ENCODE measurements at places on chromosomes 7 and 10. TPM values are rescaled to one million over a fixed set of nuclear protein-coding genes. Genes with fewer than 3 reads are reported as not detected.

- DNase-seq, result no peak
- no peaks in the 10 kb centered on the region for H3K36me3 ChIP-seq
- no peaks in the 10 kb centered on the region for H3K4me1 ChIP-seq
- H3K27me3 ChIP-seq, result no peaks in the 10 kb centered on the region
- no peak overlapping the region for H3K27ac ChIP-seq
Observed at GRCh38 chr7:64653721-64654401, 12.1 kb upstream of the ZNF107 start.

DNA sequence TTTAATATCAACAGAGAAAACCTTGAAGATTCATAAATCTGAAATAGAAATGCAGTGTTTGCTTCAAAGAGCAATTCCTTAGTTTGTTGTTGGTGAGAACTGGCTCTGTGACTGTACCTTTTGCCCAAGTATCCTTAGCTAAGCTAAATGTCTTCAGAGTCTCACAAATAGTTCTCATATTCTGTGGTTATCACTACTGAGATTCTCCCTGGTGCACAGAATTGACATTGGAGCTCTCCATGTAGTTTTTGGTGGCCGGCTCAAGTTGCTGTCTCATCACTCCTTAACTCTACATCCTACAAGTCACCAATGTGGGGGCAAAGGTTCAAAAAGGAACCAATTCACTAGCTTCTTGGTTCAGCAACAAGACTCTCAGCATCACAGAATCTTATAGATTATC is 780.3 kb downstream of the LRMDA start:
- H3K27ac ChIP-seq, result no peak overlapping the region
- DNase-seq, result no peak
- no peaks in the 10 kb centered on the region for H3K27me3 ChIP-seq
- H3K36me3 ChIP-seq, result no peaks in the 10 kb centered on the region
- H3K4me1 ChIP-seq, result no peaks in the 10 kb centered on the region

DNA sequence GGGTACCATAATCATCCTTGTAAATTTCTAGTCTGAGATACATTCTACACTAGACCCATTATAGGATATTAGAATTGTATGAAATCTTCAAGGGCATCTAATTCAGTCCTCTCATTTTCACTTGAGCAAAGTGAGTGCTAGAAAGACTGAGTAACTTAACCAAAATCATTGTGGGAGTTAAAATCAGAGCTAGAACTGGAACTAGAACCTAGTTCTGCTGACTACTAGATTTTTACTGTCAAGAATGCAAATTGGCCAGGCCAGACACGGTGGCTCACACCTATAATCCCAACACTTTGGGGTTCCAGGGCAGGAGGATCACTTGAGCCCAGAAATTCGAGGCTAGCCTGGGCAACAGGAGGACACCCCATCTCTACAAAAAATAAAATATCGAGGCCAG is 53.9 kb downstream of the ADD3 start:
- H3K4me3 ChIP-seq, result no peak overlapping the region
- no peaks in the 10 kb centered on the region for H3K36me3 ChIP-seq
- H3K27ac ChIP-seq, result no peak overlapping the region
- no peak for DNase-seq

Gene WASHC2A
- total RNA-seq, result 98.8 TPM

DNA sequence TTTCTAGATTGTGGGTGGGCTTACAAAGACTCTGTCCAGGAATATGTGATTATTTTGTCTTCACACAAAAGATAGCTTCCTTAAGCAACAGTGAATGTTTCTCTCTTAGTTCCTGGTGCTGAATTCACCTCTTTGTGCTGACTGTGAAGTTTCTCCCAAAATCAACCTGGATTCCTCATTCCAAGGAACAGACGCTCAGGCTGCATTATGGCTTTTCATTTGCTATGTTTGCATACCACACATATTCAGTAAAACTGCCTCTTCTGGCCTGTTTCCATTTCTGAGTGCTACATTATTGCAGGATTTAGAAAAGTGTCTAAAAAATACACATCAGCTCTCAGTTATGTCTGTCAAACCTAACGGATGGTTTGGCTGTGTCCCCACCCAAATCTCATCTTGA is 21.5 kb downstream of the MACROH2A2 start:
- no peak overlapping the region for H3K4me3 ChIP-seq
- DNase-seq, result no peak
- H3K27ac ChIP-seq, result no peak overlapping the region
- no peaks in the 10 kb centered on the region for H3K36me3 ChIP-seq

- DNase-seq, result no peak
- no peaks in the 10 kb centered on the region for H3K36me3 ChIP-seq
- no peak overlapping the region for H3K27ac ChIP-seq
- H3K27me3 ChIP-seq, result no peaks in the 10 kb centered on the region
Observed at GRCh38 chr7:11648101-11648500, 183.9 kb downstream of the THSD7A start.

DNA sequence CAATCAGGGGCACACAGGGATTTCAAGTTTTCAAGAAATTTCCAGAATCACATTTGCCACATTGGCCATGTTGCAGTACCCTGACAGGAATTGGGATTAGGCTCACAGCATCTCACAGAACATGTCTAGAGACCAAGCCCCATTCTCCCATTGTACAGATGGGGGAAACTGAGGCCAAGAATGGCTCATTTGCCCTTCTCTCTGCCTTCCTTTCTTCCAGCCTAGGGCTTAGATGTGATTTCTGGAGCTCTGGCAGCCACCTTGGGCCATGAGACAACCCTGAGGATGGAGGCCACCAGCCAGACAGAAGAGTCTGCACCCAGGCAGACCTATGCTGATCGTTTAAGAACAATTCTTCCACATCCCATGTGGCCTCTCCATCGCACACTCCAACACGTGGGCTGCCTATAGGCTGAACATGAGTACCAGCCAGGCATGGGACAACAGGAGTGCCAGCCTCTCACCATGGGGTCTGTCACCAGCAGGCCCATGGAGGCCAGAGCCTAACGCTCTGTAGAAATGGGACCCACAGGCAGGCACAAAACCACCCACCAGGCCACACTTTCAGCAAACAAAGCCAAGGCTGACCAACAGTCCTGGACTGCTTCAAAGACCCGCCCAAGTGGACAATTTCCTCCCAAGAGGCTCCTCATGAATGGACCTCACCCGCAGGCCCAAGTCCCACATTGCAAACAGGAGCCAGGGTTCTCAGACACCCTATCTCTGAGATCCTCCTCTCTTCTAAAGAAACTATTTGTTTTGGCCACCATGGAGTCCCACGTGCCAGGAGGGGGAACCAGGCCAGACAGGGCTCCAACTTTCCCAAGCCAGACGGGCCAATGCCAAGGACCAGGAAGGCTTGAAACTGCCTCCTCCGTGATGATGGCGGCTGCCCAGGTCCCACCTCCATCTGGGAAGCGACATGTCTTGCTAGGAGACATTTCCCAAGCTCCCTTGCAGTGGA is 20.7 kb downstream of the PDGFA start:
- DNase-seq, result peak; percentile 93
- no peaks in the 10 kb centered on the region for H3K27me3 ChIP-seq
- H3K4me1 ChIP-seq, result no peaks in the 10 kb centered on the region
- peaks cover 56% of the 10 kb centered on the region for H3K36me3 ChIP-seq
- H3K27ac ChIP-seq, result no peak overlapping the region

DNA sequence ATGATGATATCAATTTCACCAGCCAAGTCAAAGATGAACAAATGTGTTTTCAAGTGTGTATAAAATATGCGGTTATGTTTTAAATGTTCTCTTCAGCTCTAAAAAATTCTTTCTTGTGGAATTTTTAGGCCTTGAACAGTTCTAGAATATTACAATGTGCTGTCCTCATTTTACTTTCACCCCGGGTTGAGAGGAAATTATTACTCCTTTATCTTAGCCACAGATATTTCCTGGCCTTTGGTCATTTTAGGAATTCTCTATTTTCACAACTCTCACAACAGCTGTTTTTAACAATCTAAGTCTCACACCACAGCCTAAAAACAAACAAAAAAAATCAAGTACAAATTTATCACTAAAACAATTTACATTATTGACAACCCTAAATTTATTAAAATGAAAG is 112.2 kb upstream of the HGF start:
- no peak overlapping the region for H3K4me3 ChIP-seq
- no peak for DNase-seq
- H3K36me3 ChIP-seq, result no peaks in the 10 kb centered on the region
- H3K27me3 ChIP-seq, result no peaks in the 10 kb centered on the region
- H3K27ac ChIP-seq, result no peak overlapping the region

- H3K27ac ChIP-seq, result no peak overlapping the region
- no peak for DNase-seq
- H3K36me3 ChIP-seq, result no peaks in the 10 kb centered on the region
- no peaks in the 10 kb centered on the region for H3K4me1 ChIP-seq
- no peak overlapping the region for H3K4me3 ChIP-seq
Observed at GRCh38 chr10:42744134-42744701, 38.4 kb upstream of the BMS1 start.

DNA sequence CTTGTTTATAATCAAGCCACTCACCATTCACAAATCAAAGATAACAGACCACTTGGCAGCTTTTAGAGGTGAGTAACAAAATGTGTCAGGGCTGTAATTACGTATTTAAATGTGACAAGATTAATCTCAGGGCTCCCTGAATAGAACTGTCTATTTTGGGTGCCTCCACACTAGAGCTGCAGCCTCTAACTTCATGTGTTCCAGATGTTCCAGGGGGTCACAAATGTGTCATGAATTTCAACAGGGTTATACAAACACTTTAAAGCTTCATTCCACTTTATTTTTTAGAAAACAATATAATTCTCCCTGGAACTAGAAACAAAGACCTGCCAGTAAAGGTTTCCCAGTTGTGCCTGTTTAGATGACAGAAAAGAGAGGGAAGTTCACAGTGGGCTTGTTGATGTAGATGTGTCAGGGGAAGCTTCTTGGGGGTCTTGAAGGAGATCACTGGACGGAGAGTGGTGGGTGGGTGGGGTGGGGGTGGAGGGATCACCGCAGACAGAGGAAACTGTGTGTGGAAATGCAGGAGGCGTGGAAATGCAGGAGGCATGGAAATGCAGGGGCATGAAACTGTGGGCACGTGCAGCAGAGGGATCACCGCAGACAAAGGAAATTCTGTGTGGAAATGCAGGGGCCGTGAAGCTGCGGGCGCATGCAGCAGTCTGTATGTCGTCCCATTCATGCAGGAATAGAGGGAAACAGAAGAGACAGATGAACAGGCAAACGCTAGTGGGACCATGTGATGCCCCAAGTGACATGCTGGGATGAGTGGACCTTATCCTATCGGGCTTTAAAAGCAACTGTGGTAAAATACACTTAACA is 42.0 kb upstream of the TRIL start:
- DNase-seq, result no peak
- peaks cover 40% of the 10 kb centered on the region for H3K27me3 ChIP-seq
- no peaks in the 10 kb centered on the region for H3K36me3 ChIP-seq
- H3K4me3 ChIP-seq, result no peak overlapping the region
- no peak overlapping the region for H3K27ac ChIP-seq

GRCh38 chr10:15084502-15084922 is 4.1 kb downstream of the ACBD7 start:
- H3K4me1 ChIP-seq, result peaks cover 13% of the 10 kb centered on the region
- peak overlapping the region; percentile 62 for H3K27ac ChIP-seq
- H3K36me3 ChIP-seq, result no peaks in the 10 kb centered on the region

GRCh38 chr10:94416896-94417295 is 14.6 kb downstream of the TBC1D12 start:
- H3K36me3 ChIP-seq, result no peaks in the 10 kb centered on the region
- no peaks in the 10 kb centered on the region for H3K27me3 ChIP-seq
- no peak overlapping the region for H3K4me3 ChIP-seq
- DNase-seq, result no peak
- peaks cover 11% of the 10 kb centered on the region for H3K4me1 ChIP-seq
- no peak overlapping the region for H3K27ac ChIP-seq

DNA sequence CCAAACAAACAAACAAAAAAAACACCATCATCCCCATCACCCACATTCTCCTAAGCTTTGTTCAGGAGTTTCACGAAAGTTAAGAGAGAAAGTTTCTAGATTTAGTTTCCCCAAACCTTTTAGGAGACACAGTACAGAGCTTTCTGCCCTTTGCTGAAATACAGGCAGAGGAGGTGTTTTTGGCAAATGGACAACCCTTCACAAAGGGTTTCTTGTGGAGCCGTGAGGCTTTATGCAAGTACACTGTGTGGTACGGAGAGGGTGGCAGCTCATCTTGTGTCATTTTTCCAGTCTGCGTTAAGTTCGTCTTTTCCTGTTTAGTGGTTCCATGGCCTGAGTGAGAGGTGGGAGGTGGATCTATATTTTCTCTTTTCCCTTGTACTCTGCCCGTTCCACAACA is 215.5 kb upstream of the PRKCQ start:
- no peaks in the 10 kb centered on the region for H3K27me3 ChIP-seq
- no peak for DNase-seq
- H3K27ac ChIP-seq, result no peak overlapping the region
- H3K36me3 ChIP-seq, result no peaks in the 10 kb centered on the region

- no peak for DNase-seq
- H3K36me3 ChIP-seq, result no peaks in the 10 kb centered on the region
- no peaks in the 10 kb centered on the region for H3K27me3 ChIP-seq
- no peaks in the 10 kb centered on the region for H3K4me1 ChIP-seq
- no peak overlapping the region for H3K27ac ChIP-seq
Observed at GRCh38 chr7:146375170-146375569, 258.6 kb downstream of the CNTNAP2 start.
